ENCODE measurements at places on chromosomes 3 and 15.

DNA sequence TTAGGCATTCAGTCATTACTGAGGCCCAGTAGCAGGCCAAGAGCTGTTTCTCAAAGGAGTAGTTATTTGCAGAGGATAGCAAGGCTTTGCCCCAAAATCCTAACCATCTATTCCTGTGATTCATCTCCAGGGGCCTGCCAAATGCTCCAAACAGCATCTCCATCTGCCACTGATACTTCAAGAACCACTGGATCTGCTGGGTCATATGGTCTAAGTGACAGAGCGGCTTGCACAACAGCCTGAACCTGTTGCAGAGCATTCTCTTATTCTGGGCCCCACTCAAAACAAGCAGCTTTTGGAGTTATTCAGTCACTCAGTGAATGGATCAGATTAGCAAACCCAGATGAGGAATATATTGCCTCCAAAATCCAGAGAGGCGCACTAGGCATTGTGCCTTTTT lies 68.8 kb upstream of the ALDH1A3 start:
- DNase-seq = no peak

DNA sequence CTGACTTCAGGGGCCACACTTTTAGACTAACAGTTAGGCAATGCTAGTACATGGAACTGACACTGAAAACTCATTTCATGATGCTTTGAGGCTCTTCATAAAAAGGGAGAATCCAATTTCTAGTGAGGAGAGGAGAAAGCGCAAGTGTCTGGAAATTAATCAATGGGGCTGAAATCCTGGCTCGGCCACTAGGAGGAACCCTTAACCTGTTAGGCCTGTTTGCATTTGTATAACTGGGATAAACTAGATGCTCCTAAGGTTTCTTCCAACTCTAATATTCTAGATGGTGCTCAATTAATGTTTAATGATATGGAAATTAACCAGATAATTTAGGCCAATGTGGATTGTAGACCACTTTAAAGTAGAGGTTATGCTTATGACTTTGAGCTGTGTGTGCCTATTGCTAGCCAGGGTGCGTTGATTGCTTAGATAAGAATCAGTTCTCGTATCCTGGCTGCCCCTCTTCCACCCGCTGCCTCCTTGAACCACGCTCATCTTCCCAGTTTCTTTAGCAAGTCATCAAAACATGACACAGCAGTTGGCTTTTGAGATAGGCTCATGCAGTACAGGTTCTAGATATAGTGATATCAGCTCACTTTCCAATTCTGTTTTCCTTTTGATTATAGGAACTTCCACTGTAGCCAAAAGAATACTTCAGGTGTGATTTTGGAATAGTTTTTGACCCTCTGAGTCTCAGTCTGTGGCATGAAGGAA lies 16.8 kb upstream of the CRBN start:
- DNase-seq = no peak

DNA sequence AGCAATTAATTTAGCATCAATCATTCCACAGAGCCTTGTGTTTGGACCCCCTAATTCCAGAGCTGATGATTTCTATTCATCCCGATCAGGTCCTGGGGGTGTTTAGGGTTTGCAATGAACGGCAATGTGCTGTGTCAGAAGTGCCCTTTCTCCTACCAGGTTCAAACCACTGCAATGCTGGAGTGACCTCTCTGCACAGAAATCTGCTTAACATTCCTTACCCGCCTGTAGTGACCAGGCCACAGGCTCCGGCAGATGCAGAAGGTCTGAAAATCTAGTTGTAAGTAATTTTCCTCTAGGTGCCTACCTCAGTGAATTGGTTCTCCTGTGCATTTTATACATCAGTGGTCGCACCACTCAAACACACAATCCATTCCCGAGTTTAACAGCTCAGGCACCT lies 725.3 kb upstream of the CFAP20DC start:
- DNase-seq = no peak

DNA sequence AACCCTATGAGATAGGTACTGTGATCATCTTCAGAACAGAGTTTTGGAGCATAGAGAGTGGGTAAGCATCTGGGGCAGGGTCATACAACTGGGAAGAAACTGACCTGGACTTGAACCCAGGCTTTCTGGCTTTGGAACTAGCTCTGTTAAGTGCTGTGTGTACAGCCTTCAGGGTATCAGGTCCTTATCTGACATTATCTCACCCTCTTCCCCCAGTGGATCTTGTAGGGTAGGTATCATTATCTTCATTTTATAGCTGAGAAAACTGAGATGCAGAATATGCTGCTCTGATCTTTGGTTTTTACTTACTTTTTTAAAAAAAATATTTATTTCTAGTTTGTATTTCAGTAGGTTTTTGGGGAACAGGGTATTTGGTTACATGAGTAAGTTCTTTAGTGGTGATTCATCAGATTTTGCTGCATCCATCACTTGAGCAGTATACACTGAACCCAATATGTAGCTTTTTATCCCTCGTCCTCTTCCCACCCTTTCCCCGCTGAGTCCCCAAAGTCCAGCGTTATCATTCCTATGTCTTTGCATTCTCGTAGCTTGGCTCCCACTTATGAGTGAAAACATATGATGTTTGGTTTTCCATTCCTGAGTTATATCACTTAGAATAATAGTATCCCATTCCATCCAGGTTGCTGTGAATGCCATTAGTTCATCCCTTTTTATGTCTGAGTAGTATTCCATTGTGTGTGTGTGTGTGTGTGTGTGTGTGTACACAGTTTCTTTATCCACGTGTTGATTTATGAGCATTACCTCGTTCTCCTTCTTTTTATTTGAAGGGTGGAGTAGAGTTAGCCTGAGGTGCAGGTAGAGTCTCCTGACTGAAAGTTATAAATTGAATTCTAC lies 271.2 kb downstream of the PTPRG start:
- DNase-seq = no peak

- DNase-seq = no peak
Measured at GRCh38 chr15:29376590-29376989, 107.0 kb upstream of the NSMCE3 start.

- no peak for DNase-seq
Measured at GRCh38 chr3:84547971-84548970, 410.5 kb upstream of the CADM2 start.

Data from stimulated activated CD8-positive, alpha-beta memory T cell treated with anti-CD3 and anti-CD28 coated beads, Interleukin-4, amount 100 ng/mL, for 4 hours (primary cell).